ENCODE measurements at places on chromosomes 4 and X.

DNA sequence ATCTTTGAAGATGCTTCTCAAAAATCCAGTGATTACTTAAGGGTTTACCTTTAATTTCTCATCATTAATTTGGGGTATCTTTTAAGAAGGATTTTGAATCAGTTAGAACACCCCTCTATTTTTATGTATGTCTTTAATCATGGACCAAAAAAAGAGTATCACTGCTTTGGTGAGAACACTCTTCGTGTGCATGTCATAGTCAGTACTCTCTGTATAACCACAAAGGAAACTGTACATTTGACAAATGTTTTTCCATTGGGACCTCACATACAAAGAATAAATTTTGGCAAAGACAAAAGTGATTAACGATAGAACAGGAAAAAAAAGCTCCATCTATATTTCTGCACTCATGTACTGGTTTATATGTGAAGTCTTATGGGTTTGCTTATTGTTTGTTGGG is 31.3 kb downstream of the FAM241A start:
- no peak for DNase-seq

DNA sequence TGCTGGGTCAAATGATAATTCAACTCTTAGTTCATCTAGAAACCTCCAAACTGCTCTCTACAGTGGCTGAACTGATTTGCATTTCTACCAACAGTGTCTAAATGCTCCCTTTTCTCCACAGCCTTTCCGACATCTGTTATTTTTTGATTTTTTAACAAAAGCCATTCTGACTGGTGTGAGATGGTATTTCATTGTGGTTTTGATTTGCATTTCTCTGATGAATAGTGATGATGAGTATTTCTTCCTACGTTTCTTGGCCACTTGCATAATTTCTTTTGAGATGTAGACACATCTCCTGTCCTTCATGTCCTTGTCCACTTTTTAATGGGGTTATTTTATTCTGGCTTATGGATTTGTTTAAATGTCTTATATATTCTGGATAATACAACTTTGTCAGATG is 298.2 kb upstream of the ARSJ start:
- DNase-seq = no peak

DNA sequence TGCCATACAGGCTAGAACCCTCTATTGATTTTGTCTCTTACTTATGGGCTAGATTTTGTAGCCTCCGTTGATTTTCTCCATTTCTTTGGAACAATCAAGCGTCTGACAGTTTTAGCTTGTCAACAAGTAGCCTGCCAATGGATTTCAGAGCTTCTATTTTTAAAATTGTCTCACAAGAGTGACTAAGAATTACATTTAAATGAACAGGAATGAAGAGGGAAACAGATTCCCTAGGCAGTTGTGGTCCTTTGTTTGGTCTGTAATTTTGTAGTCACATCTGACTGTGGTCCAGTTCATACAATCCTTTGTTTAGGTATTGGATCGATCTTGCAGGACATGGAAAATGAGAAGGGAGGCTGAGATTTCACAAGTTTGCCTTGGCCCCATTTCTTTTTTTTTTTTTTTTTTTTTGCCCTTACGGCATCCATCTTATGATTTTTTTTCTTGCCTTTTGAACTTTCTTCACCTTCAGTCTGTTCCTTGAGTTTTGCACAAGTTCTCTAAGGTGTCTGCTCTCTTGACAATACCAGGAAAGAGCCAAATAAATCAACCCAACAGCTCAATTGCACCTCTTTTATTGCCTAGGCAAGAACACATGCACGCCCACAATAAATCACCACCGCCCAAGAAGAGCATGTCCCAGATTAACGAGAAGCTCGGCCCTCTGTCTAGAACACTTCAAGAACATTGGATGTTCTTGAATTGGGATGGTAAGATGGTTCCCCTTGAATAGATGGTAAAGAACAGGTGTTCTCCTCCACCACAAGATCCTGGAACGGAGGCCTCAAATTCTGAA is 86.5 kb upstream of the EGFL6 start:
- no peak for DNase-seq

- no peak for DNase-seq
Measured at GRCh38 chrX:15761564-15762191, 23.6 kb downstream of the CA5B start.

DNA sequence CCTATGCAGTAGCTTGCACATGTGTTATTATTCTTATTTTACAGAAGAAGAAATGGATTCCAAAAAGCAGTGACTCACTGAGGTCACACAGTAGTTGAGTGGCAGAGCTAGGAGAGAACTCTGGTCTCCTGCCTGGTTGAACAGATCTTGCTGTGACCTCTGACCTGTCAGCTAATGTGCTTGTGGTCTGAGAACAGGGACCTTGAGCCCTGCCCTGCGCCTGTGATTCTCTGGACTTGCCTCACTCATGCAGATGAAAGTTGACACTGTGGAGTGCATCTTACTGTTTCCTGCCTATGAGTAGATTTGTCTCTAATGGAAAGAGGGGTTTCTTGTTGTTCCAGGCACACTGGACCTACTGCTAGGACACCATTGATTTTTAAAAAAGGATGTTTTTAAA is 32.3 kb downstream of the ETNPPL start:
- DNase-seq = no peak

- DNase-seq = no peak
Measured at GRCh38 chr4:135166661-135167060, 965.1 kb upstream of the PABPC4L start.

- DNase-seq = no peak
Measured at GRCh38 chr4:87851953-87852352, 19.2 kb downstream of the MEPE start.

DNA sequence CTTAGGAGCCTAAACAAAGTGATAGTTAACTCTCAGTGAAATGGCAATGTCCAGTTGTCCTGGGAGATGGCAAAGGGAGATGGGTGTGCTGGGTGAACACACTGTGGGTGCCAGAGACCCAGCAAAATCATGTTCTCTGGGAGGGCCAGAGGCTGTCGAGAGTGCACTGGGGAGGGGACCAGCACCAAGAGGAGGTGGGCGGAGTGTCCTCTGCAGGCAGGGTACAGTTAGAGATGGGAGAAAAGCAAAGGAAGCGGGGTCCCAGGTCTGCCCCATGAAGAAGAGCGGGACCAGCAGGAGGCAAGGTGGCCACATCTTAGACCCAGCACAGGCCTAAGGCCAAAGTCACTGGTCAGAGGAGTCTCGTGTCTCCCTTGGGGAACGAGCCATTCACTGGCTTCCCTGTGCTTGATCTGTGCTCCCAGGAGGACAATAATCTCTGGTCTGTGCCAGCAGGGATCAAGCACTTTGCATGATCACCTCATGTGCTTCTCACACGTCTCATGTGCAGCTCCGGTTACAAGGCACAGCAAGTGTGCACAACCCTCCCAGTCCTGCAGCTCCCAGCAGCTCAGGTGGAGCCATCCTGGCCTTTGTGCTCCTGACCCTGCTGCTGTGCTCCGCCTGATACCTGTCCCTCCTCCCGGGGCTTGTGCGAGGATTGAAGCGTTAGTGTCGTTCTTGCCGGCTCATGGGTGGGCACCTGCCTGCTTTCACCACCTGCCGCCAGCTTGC is 100.9 kb downstream of the FAM53A start:
- DNase-seq = no peak

GRCh38 chr4:73891739-73892405 is 22.7 kb downstream of the CXCL1 start:
- no peak for DNase-seq

DNA sequence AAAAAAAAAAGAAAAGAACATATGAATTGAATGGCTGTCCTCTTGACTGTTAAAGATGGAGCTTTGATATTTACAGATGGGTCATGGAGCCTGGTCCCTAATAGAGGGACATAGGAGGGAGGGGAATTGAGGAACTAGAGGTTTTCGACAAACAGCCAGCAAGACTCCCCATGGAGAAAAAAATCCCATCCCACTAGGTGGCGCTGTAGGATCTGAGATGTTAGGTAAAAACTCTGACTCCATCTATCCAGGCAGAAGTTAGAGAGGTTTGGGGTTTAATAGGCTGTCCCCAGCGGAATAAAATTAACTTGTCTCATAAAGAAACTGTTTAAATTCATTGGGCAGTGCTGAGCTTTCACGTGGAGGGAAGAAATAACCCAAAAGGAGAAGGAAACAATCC is 45.9 kb downstream of the HMGB2 start:
- no peak for DNase-seq

GRCh38 chr4:175787546-175787945 is 24.5 kb downstream of the GPM6A start:
- no peak for DNase-seq

DNA sequence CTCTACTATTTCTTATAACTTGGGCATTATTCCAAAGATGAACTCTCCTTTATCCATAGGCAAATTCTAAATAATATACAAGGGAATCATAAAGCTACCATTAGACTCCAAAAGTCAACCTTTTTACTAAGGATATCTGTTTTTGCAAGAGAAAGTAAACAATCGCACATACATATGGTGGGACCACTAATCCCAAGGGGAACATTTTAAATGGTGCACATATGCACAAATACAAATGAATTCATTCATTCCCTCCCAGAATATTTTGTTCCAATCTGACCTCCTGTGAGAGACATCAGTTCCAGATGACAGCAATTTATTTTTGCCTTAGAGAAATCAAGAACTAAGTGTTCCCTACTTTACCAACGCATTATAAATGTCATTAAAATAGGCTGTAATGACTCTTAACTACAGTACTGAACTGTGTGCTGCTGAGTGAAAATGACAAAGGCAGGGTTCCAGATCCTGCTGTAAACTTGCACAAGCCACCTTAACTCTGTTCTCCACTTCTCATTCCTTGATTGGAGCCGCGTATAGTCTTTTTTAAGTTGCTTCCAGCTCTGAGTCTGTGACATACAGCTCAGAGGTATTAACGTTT is 2.0 kb downstream of the DHX15 start:
- no peak for DNase-seq

- DNase-seq = no peak
Measured at GRCh38 chr4:182449930-182450439, 206.8 kb downstream of the TENM3 start.

GRCh38 chr4:72394012-72394663 is 174.9 kb downstream of the ADAMTS3 start:
- DNase-seq = no peak

- DNase-seq = no peak
Measured at GRCh38 chr4:74262522-74262921, 45.7 kb upstream of the EPGN start.

GRCh38 chr4:159137176-159137575 is 34.3 kb downstream of the RAPGEF2 start:
- DNase-seq = no peak

DNA sequence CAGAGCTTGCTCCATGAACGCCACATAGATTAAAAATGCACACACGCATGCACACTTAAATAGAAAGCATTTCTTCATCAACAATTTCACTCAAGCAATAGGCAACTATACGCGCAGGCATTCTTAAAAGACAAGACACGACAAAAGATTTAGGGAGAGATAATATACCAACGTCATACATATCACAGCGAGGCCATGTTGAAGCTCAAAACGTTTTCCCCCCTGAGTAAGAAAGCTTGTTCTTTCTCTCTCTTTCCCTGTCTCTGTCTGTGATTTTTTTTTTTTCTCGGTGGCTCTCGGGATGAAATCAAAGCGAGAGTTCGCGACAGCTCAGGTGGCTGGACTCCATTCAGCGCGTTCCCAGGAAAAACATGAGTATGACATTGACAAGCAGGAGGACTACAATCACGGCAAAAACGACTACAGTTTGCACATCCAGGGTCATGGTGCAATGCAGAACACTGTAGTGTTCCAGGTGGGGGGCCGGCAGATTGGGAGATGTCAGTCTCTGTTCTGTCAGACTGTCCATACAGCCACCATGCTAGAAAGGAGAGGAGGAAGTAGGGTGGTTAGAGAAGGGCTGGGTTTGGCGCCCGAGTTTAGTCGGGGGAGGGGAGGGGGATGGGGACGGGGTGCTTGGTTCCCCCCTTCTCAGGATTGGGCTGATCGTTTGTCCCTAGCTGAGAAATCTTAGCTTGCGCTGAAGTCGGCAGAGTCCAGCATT is 30.7 kb downstream of the ARHGEF9 start:
- DNase-seq = no peak

GRCh38 chr4:40874331-40874730 is 124.6 kb downstream of the NSUN7 start:
- no peak for DNase-seq

- DNase-seq = no peak
Measured at GRCh38 chr4:186882293-186882692, 158.6 kb upstream of the FAT1 start.
